Pericardium fibroblast (primary cell): ENCODE measurements at places on chromosomes 2 and 18. TPM values are rescaled to one million over a fixed set of nuclear protein-coding genes. Genes with fewer than 3 reads are reported as not detected.

REG3G gene
- total RNA-seq, result not detected in 2 replicates

TCF7L1 gene
- total RNA-seq, result 2.1 and 3.0 TPM in 2 replicates

ZNF804A gene
- total RNA-seq, result 0.51 and 1.3 TPM in 2 replicates

MARCO gene
- total RNA-seq, result not detected in 2 replicates

SPP2 gene
- not detected in 2 replicates for total RNA-seq
